ENCODE measurements at places on chromosomes 6 and 20.

GRCh38 chr6:104969785-104970581 is 13.1 kb downstream of the LIN28B start:
- no peak for DNase-seq

- peak; percentile 16 for DNase-seq
These were observed 10.7 kb downstream of the TBXT start for GRCh38 chr6:166156942-166157341.

- DNase-seq, result no peak
These were observed 320.9 kb upstream of the SASH1 start for GRCh38 chr6:148021699-148022098.

DNA sequence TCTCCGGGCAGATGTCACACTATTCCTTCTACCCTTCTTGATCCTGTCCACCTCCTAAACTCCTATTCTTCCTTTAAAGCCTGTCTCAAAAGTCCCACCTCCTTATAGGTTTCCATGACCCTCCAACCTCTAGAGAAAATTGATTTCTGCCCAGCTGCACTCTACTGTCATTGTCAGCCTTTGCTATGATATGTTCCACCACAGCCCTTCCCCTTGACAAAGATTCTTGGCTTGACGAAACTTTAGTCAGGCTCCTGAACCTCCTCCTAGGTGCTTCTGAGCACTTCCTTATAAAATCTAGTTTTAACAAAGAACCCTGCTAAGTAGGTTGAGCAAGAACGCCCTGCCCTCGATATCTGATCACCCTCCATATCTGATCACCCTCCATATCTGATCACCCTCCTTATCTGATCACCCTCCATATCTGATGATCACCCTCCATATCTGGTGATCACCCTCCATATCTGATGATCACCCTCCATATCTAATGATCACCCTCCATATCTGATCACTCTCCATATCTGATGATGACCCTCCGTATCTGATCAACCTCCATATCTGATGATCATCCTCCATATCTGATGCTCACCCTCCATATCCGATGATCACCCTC is 103.2 kb downstream of the RIN2 start:
- no peak for DNase-seq

DNA sequence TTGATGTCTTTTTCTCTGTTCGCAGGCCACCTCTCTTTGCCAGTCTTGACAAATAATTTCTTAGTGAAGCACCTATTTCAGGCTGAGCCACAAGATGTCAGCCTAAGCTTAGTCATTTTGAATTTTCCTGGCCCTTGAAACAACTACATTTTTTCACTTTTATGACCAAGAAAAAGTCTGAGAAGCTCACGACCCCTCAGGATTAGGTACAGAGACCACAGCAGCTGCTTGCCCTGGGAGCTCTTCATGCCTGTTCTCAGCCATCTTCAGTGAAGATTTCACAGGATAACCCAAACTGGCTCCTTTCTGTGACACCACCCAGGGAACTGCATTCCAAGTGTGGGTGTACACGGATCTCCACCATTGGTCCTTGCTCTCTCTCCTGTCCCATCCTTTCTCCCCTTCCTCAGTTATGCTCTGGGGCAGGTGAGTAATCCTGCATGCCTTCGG is 38.4 kb upstream of the SPTLC3 start:
- DNase-seq, result no peak

GRCh38 chr6:103879800-103880199 is 979.9 kb downstream of the HACE1 start:
- no peak for DNase-seq

DNA sequence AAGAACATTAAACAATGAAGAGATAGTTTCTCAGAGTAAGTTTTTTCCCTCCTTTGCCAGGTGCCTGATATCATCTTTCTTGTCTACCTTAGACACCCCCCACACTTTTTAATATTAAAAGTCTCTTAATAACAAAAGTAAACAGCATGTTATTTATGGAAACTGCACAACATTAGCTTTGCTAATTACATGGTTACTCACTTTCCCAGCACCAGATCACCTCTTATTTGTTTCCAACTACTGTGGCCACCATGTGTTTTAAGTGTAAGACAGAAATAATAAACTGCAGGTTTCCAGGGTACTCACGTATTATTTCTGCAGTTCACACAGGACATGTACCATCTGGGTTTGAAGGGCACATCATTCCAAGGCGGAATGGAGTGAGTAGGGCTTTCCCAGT is 125.0 kb downstream of the TRMT11 start:
- no peak for DNase-seq

GRCh38 chr6:112178846-112179245 is 75.5 kb downstream of the LAMA4 start:
- DNase-seq, result no peak

GRCh38 chr20:50294164-50295088 is 103.8 kb downstream of the CEBPB start:
- no peak for DNase-seq

DNA sequence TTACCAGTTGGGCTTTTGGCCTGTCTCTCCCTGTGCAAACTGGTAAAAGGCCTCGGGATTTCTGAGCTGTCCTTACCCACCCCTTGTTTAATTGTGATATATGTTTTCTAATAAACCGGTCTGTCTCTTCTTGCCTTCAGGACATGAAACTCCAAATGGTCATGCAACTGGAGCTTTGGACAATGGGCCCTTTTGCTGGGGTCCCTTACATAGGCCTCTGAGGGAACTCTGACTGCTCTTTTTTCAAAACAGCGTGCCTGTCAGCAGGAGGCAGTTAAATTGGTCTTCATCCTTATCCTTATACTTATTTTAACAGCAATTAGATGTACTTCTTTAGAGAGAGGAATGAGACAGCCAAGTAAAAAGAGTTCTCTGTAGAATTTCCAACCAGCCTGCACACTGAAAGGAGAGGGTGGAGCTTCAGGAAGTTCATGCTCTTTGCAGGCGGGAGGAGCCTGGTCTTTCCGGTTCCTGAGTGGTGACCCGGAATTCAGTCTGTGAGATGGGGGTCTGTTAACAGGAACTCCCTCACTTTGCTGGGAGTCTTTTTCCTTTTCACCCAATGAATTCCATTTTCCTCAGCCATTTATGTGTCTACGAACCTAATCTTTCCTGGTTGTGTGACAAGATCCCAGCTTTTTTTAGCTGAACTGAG is 299.6 kb upstream of the GJE1 start:
- DNase-seq, result no peak

DNA sequence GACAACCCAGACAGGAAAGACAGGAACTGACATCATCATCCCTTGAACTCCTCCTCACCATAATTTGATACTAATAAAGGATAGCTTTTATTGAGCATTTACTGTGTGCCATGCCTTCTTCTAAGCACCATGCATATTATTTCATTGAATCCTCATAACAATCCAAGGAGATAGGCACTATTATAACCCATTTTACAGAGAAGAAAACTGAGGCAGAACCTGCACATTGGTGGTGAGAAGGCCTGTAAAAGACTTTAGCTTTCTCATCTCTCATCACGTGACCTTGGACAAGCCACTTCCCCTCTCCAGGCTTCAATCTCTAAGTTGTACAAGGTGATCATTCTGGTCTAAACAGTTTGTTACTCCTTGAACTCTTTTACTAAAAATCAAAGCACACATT is 34.5 kb upstream of the PREX1 start:
- DNase-seq, result no peak

- peak; percentile 40 for DNase-seq
These were observed 53.9 kb downstream of the OTOR start for GRCh38 chr20:16801919-16802651.

DNA sequence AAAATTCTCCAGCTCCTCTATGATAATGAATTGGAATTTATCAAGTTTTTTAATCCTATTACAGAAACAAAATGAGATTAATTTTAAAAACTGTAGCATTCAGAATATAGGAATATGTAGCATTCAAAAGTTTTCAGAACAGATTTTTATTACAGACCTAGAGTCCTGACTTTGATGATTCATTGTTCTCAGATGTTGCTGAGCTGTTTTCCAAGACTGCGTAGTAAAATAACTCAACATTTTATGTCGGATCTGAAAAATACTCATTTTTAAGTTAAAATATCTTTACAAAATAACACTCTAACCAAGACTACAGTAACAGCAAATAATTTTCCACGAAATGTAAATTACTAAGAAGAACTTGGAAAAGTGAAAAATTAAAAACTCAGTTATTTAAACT is 67.1 kb downstream of the SYCP2 start:
- DNase-seq, result no peak

- no peak for DNase-seq
These were observed 82.8 kb downstream of the ATRN start for GRCh38 chr20:3553663-3554062.

GRCh38 chr6:131565056-131565455 is 8.0 kb upstream of the ARG1 start:
- DNase-seq, result no peak

DNA sequence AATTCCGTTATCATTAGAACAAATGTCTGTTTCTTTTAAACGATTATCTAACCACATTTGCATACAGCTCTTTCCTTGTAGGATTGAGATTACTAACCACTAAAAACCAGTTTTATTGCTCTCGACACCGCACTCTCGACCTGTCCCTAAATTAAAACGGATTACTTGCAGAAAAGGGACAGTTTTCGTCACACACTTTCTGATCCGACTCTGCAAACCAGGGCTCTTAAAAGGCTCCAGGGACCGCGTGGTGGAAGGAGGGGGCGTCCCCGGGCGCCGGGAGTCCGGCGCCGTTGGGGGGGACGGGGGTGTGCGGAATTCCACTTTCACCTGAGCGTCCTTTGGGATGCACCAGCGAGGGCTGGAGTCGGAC is 731 bp downstream of the MAK start:
- DNase-seq, result no peak

GRCh38 chr6:106134906-106135634 is 48.9 kb downstream of the PRDM1 start:
- DNase-seq, result no peak

GRCh38 chr20:50943069-50943468 is 11.8 kb upstream of the ADNP start:
- no peak for DNase-seq

DNA sequence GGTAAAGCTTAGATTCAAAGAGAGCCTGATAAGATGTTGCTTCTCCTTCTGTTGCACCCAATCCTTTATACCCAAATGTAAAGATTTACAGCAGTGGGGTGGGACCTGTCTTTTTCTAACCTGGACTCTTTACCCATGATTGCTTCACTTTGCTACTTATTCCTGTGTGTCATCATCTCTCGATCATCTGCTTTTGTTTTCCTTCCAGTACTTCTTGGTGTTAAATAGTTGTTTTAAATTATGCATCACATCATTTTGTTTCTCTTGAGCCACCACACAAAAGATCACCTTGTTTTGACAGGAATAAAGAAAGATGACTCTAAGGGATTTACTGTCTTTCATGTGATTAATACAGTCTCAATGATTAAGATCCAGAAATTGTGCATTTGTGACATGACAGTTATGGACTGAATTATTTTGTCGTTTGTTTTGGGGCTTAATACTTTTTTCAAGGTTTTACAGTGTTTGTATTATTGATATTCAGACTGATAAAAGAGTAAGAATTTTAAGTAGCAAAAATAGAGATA is 123.1 kb downstream of the CDKAL1 start:
- no peak for DNase-seq

GRCh38 chr20:17614176-17614811 is 44.4 kb downstream of the DSTN start:
- DNase-seq, result no peak

DNA sequence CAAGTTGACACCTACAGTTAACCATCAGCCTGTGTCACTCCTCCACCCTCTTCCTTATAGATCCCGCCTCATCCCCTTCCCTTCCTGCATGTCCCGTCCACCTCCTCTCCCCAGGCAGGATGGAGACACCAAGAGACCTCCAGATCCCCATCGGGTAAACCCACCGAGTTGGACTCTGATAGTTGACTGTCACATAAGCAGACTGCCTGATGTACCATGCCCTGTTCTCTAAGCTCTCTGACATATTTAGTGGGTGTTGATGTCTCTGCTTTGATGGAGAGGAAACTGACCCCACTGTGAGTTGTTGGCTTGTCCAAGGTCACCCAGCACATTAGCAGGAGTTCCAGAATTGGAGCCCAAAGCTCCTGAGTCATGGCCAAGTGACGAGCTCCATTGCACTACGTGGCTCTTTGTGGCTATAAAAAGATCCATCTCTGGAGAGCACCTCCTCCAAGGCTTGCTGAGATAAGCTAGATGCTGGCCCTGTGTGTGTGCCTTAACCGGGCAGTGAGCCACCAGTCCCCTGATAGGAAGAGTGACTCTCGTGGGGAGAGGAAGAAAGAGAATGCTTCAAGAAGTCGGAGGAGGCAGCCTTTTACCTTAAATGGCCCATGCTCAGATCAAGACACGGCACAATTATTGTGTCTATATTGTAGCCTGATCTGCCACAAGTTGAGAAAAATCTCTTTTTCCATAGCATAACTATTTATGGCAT is 236.0 kb upstream of the ECI2 start:
- DNase-seq, result no peak

GRCh38 chr6:133632206-133632605 is 256.7 kb upstream of the TCF21 start:
- no peak for DNase-seq

GRCh38 chr20:45611054-45611453 is 18.5 kb upstream of the WFDC10A start:
- no peak for DNase-seq

- DNase-seq, result no peak
These were observed 50.6 kb downstream of the SOD2 start for GRCh38 chr6:159642481-159642880.

GRCh38 chr6:167763056-167763944 is 63.4 kb upstream of the AFDN start:
- no peak for DNase-seq

- DNase-seq, result peak; percentile 66
These were observed 4.8 kb upstream of the ASF1A start for GRCh38 chr6:118889163-118889562.

- no peak for DNase-seq
These were observed 99.7 kb upstream of the SNX9 start for GRCh38 chr6:157723376-157723775.

DNA sequence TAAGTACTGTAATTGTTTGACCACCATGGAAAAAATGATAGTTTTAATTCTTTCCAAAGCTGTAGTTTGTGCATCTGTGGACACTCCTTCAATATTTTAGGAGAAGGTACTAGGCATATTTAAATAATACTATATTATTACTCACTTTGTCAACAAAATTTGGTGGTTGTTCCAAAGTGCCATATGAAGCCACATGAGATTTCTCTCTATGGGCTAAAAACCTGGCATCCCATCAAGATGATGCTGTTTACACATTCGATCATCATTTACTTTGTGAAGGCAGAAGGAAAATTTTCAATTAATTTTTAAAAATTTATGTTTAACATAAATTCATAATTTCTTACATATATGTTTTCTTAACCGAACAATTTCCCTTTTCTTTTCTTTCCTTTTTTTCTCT is 502.6 kb upstream of the JAG1 start:
- DNase-seq, result no peak

DNA sequence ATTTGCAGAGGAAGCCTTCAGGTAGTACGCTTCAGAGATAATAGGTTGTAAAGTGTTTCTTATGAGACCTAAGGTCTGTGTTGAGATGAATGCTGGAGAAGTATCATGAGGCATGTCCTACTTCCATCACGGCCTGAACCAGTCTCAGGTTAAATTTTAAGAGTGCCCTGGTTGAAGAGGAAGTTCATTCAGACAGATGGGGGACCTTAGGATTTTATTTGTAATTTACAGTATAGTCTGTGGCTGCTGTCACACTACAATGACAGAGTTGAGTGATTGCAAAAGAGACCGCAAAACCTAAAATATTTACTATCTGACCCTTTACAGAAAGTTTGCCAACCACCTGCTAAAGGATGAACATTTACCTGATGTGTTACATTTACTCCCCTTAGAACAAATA is 70.9 kb downstream of the UST start:
- DNase-seq, result no peak
